ENCODE measurements at places on chromosomes 3 and 15. TPM values are rescaled to one million over a fixed set of nuclear protein-coding genes. Genes with fewer than 3 reads are reported as not detected.

- DNase-seq = no peak
These were observed 100.2 kb upstream of the CFAP20DC start for GRCh38 chr3:59150039-59150438.

- DNase-seq = no peak
These were observed 5.9 kb downstream of the ATP8B4 start for GRCh38 chr15:50113187-50113505.

DNA sequence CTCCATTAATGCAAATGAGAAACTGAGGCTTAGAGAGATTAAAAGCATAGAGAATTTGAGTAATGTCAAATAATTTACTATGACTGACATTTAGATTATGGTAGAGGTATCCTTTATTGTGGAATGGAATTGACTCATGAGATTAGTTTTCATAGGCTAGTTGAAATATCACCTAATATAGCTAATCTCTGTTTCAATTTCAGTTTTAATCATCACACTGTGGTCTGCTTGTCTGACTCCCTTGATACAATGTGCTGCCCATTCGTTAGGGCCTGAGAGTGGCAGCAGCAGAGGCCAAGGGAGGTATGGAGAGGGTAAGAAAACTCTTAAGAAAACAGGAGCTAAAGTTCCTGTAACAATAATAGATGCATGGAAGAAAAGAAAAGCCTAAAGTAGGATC, 13.2 kb upstream of the ZBTB20 start:
- no peak for DNase-seq

DNA sequence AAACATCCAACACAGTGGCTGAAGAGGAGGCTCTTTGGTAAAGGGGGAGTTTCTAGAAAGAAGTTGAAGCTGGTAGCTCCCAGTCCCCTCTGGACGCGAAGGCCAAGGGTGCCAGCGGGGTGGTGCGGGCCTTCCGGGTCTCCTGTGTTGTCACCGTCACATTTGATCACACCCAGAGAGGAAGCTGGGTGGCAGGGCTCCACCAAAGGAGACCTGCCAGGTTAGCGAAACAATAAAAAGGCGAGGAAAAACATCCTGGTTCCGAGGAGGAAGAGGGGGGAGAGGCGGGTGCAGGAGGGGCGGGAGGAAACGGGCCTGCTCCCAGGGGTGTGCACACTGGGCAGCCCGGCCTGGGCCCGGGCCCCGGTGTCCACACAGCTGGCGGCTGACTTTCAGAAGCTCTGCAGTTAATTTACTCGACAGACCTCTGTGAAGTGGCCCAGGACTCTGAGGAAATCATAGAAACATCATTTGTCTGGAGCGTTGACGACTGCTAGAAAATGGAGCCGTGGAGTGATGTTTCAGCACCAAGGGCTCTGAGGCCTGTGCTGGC, 12.1 kb downstream of the HEG1 start:
- DNase-seq = no peak

DNA sequence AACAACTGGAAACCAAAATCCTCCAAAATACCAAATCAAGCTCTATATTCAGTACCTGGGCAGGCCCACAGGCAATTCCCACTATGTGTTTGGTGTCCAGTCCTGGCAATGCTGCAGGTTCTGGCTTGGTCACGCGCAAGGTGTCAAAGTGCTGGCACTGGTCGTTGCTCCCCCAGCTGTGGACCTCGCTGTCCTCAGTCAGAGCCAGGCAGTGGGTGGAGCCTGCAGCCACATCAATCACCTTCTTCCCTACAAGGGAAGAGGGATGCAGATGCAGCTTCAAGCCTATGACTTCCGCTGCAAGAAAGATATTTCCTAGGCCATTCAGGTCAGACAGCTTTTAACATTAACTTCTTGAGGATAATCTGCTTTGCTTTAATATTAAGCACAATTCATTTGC, 61.3 kb downstream of the HERC2 start:
- DNase-seq = no peak

Gene GFM1
- 48.8 TPM for polyA plus RNA-seq

Gene ZNF619
- 2.2 TPM for polyA plus RNA-seq

Gene TMEM40
- polyA plus RNA-seq = 0.07 TPM
